HCEC 1CT (cell line): ENCODE measurements at places on chromosomes 5 and 9.

GRCh38 chr5:135013947-135014570, 20.0 kb downstream of the PITX1 start:
- DNase-seq, result peak; percentile 24

GRCh38 chr5:88606173-88606572, 276.8 kb downstream of the MEF2C start:
- DNase-seq, result no peak

DNA sequence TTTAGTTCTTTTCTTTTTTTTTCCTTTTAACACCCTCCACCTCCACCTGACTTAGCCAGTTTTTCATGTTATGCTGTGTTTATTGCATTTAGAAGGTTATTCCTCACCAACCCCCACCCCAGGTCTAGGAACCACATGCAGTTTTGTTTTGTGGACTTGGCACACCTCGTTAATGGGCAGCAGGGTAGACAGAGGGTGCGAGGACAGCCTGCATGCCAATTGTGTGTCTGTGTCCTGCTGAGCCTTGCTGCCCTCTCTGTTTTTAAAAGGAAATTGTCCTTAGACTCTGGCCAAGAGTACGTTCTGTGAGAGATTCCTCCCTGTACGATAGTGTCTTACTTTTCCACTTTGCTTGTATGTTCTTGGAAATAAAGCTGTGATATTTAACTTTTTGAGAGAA, 13.9 kb downstream of the PIK3R1 start:
- DNase-seq, result no peak

- no peak for DNase-seq
Measured at GRCh38 chr9:13688223-13688989, 408.9 kb upstream of the MPDZ start.

DNA sequence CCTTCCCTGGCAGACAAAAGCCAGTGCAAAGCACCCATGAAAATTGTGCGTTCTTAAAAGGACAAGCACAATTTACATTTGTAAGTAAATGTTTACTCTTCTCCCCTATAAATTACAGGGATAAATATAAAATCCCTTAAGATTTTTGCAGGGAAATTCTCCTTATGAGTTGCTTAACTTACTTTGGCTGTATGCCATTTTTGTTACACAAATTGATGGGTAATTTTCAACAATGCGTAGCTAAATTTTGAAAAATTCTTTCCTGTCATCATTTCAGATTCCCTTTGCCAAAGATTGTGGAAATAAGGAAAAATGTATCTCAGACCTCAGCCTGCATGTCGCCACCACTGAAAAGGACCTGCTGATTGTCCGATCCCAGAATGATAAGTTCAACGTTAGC, 64.2 kb upstream of the ITGA2 start:
- DNase-seq, result no peak

DNA sequence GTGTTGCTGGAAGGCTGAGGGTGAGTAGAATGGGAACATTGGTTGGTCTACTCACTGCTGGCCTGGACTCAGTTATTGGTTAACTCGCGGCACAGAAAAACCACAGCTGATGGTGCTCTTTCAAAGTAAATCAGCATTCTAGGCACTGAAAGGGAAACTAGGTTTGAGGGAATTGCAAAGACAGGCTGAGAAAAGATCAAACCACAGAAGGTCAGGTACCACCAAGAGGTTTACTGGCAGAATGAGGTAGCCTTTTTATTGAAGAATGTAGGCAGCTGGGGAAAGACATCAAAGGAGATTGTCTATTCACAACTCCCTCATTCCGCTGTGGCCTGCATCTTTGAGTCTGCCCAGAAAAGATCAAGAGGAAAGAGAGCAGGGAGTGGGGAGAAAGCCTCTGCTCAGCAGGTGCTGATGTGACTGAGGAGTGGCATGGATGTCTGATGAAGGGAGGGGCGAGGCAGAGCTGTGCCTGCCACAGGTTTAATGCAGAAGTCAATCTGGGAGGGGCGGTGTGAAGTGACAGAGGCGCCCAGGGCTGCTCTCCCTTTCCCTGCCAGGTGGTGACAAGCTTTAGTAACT, 255.5 kb downstream of the MAN2A1 start:
- DNase-seq, result no peak

- no peak for DNase-seq
Measured at GRCh38 chr5:139675213-139675612, 27.1 kb downstream of the CXXC5 start.

- no peak for DNase-seq
Measured at GRCh38 chr5:3605298-3606010, 9.8 kb downstream of the IRX1 start.

- DNase-seq, result no peak
Measured at GRCh38 chr5:76351577-76351976, 51.5 kb upstream of the IQGAP2 start.

DNA sequence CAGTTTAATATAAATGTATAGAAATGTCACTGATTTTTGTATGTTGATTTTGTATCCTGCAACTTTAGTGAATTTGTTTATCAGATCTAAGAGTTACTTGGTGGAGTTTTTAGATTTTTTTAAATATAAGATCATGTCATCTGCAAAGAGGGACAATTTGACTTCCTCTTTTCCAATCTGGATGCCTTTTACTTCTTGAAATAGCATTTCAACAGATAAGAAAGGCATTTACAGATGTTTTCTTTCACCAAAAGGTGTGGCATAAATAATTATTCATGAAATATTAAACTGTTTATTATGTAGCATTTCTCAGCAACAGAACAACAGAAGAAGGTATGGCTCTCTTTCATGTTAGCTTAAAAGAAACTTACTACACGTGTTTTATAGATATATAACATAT, 34.9 kb upstream of the NIPBL start:
- no peak for DNase-seq

- DNase-seq, result no peak
Measured at GRCh38 chr9:16370647-16371046, 499.8 kb downstream of the BNC2 start.

GRCh38 chr5:10521466-10522223, 42.2 kb upstream of the ANKRD33B start:
- DNase-seq, result no peak

GRCh38 chr9:1794547-1795270, 220.4 kb upstream of the SMARCA2 start:
- DNase-seq, result no peak

DNA sequence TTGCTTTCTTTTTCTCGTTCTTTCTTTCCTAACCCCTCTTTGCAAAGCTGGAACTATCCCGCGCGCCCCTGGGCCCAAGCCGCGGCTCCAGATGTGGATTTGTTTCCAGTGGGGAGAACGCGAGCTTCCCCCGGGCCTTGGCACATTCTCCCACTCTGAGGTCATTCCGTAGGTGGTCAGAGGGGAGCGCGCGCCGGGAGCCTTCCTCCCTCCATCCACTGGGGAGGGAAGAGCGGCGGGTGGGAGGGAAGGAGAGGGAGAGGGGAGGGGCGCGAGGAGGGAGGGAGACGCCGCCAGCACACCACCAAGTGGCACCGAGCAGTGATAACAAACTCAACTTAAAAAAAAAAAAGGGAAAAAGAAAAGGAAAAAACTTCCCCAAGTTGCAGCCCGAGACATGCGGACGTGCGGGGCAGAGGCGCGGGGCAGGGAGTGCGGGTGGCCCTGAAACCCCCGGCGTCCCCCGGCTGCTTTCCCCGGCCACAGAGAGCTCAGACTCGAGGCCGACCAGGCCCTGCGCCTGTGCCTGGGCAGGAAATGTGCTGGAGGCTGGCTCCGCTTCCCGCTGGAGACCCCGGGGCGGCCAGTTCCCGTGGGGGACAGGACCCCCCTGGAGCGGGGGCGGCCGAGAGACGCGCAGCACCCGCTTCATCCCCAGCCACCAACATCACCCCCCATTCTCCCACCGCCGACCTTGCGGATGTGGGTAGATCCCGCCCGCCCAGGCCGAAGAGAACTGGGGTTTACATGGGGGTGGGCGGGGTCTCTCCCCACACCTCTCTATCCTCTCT, 3.1 kb downstream of the IER5L start:
- peak; percentile 89 for DNase-seq

DNA sequence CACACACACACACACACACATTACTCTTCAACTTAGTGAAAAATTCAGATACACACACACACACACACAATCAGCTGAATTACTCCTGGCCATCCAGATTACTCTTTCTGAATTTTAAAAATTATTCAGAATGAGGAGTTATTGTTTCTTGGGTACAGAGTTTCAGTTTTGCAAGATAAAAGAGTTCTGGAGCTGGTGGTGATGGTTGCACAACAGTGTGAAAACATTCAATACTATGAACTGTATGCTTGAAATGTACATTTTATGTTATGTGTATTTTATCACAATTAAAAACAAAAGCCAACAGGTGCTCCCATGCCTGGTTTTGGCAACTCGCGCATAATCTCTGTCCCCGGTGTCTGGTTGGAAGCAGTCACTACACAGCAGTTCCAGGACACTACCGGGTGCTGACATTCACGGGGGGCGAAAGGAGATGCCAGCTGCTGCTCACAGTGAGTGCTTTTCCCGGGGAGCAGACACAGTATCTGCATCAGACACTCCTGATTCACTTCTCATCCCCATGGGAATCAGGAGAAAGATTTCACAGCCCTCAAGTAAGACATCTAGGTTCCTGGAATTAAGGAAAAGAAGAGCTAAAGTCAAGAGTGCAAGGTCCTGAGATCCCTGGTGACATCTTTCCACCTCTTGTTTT, 55.7 kb downstream of the LHFPL2 start:
- DNase-seq, result no peak

GRCh38 chr5:112546946-112547592, 128.0 kb upstream of the EPB41L4A start:
- DNase-seq, result no peak

DNA sequence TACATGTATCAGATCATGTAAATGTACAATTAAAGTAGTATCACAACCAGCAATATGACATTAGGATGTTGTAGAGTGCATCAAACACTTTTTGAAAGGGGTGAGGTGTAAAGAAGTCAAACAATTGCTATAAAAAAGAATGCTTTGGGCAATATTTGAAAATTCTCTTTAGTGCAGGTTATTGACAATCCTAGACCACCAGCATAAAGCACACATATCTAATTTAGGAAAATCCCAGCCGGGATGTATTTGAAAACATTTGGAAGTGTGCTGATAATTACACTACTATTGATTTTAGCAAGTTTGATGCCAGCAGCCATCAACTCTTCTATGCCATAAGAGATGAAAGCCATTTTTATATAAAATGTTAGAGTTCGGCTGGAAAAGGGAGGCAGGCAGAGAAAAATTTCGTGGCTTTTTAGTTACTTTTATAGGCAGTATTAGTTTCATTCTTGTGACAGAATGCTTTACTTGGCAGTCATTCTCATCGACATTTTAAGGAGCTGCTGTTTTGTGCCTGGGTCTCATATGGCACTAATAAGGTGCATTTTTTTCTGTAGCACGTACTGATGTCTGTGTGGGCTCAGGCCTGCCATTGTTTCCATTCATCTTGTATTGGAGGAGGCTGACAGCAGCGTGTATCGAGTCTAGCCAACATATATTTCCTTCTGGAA, 285.7 kb downstream of the AOPEP start:
- no peak for DNase-seq

DNA sequence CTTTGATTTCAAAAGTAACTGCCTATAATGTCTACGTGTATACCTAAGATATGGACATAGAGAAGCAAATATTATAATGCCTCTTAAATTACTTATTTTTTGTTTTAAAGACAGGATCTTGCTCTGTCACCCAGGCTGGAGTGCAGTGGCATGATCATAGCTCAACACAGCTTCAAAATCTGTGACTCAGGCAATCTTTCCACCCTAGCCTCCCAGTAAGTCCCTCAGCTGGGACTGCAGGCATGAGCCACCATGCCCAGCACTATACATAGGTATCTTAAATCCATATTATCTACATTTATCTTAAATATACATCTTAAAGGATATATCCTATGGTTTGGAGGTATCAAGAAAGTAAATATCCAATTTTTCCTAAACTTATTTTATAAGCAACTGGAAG, 261.2 kb downstream of the ARL15 start:
- no peak for DNase-seq

DNA sequence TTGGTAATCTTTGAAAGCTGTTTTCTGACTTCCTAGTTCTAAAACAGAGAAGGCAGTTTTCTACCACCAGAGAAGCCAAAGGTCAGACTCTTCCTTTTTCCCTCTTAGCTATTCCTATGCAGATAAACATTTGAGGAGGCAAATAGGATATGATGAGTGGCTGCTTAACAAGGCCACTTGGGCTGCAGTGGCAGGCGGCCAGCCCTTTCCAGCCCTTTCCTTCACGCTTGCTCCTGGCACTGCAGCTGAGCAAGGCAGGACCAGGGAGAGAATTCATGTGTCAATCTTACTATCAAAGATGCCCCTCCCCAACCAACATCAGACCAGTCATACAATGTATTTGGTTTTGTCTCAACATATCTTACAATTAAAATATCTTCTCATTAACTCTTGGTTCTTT, 36.8 kb upstream of the RNF38 start:
- DNase-seq, result no peak

DNA sequence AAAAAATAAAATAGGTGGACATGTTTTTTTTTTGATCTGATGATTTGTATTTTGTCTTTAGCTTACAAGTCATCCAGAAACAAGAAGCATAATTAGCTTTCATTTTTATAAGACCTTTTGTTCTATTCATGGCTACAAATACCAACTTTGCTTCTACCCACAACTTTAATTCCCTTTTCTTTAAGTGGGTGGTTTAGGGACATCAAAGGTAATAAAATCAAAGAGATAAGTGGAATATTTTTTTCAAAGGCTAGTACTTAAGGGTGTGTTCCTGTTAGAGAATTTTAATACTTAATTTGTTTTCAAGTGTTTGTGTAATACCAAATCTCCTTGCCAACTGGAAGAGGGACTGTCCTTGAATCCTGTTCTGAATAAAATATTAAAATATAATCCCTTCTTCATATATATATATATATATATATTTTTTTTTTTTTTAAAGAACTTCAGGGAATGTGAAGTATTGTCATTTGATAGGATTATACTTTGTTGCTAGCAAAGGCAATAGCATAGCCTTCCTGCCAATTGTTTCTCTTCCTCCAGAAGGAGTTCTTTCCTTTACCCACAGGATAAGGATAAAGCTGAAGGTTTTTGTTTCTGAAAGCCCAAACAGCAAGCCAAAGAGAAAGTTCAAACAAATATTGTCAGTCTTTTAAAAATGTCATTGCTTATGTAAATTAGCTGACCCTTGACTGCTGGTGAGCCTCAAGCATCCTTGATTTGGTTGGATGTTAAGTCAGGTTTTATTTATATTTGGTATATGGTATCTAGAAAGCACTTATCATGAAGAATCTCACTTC, 108.9 kb downstream of the PAM start:
- no peak for DNase-seq

- DNase-seq, result peak; percentile 16
Measured at GRCh38 chr5:54251981-54252380, 58.4 kb downstream of the ARL15 start.

DNA sequence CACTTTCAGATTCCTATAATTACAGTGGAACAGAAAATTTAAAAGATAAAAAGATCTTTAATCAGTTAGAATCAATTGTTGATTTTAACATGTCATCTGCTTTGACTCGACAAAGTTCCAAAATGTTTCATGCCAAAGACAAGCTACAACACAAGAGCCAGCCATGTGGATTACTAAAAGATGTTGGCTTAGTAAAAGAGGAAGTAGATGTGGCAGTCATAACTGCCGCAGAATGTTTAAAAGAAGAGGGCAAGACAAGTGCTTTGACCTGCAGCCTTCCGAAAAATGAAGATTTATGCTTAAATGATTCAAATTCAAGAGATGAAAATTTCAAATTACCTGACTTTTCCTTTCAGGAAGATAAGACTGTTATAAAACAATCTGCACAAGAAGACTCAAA, 29.5 kb downstream of the ZFYVE16 start:
- no peak for DNase-seq

- DNase-seq, result no peak
Measured at GRCh38 chr5:14775857-14776256, 95.7 kb downstream of the ANKH start.
